ENCODE measurements at places on chromosomes 1 and 21.

GRCh38 chr1:20233394-20233793, 47.1 kb upstream of the PLA2G2C start:
- peak; percentile 45 for DNase-seq

DNA sequence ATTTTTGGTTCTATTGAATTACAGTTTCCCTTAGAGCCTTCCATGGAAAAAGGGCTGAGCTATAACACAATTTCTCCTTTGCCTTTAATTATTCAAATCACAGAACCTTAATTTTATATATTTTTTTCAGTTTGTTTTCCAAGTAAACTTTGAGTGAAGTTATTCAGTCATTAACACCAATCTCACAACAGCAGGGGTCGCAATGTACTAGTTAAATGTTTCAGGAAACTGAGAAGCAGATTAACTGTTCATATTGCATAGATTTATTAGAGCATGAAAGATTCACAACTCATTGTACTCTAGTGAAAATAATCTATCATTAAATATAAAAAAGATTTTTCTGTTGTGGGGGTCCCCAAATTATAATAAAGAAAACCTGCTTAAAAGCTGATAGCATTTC, 64.1 kb downstream of the KIFAP3 start:
- peak; percentile 84 for DNase-seq

- no peak for DNase-seq
These were observed 31.8 kb downstream of the PROK1 start for GRCh38 chr1:110482662-110483307.

- DNase-seq = no peak
These were observed 52.7 kb upstream of the CXADR start for GRCh38 chr21:17460094-17460493.

DNA sequence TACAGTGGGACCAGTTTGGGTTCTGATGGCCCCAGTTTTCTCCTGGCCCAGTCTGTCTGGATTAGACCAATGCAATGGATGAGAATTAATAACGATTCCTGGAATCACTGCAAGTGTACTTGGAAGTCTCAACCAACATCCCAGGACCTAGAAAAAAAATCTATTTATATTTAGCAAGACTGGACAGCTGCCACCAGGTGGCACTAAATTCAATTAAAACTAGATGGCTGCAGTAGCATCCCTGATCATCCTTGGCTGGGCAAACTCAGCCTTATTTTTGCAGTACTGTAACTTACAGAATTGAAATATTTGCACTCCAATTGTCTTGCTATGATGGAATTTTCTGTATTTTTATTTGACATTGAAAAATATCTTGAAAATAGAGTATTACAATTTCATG, 165.7 kb downstream of the NCAM2 start:
- peak; percentile 58 for DNase-seq

- peak; percentile 16 for DNase-seq
These were observed 32.1 kb upstream of the APOBEC4 start for GRCh38 chr1:183685112-183685713.

DNA sequence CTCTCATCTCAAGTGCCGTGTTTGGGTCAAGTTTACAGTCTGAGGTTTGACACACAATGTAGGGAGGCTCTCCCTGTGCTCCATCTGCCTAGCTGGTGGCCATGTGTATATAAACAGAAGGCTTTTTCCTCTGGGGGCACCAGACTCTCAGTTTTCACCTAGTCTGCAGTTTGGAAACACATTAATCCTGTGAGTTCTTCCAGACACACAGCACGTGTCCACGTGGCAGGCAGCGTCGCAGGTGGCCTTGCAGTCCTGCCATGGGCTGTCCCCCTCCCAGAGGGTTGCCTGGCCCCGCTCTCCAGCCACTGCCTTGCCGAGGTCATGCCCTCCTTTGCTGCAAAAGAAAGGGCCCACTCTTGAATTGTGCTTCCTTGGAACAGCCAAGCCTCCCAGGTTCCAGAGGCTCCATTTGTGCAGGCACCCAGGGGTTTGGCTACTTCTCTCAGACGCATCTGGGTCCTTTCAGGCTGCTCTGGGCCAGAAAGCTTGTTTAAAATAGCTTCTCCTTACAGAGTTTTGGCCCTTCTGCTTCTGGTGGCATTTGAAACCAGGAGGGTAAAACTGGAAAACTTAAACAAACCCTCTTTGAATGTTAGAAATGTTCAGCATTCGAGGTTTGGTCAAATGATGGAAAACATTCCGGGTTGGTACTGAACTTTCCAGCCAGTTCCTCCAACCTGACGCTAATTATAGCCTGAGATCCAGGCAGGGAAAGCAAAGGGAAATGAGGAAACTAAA, 4.4 kb upstream of the RUNX1 start:
- DNase-seq = no peak

DNA sequence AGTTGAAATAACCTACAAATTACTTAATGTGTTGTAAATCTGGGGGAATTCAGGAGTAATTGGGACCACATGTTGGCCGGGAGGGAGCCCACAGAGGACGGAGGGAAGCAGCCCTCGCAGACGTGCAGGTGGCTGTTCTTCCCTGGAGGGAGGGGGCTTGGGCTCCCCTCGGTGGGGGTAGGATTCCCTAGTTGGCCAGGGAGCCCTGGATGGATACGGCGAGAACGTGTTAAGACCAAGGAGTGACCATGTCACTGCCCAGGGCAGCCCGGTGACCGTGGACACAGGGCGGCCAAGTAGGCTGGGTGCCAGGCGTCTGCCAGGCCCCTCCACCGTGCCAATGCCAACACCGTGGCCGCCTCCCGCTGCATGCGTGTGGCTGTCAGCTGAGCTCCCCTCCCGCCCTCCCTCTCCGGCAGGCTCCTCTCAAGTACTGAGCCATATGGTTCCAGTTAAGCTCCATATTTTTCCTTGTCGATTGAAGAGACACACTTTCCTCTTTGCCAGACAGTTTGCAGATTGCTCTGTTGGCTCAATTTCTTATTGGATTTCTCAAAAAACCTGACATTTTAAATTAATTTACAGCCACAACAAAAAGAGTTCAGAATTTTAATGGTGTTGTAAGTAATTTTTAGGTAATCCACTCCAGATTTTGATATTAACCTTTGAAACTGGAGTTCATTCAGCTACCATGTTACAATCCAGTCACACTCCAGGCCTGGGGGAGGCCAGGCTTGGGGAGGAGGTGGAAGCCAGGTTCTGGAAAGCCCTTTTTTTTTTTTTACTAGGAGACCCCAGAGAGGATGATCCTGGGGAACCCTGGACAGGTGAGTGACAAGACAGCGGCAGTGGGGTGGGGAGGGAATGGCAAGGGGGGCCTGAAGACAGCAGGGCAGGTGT, 71.2 kb downstream of the CASZ1 start:
- DNase-seq = peak; percentile 29

DNA sequence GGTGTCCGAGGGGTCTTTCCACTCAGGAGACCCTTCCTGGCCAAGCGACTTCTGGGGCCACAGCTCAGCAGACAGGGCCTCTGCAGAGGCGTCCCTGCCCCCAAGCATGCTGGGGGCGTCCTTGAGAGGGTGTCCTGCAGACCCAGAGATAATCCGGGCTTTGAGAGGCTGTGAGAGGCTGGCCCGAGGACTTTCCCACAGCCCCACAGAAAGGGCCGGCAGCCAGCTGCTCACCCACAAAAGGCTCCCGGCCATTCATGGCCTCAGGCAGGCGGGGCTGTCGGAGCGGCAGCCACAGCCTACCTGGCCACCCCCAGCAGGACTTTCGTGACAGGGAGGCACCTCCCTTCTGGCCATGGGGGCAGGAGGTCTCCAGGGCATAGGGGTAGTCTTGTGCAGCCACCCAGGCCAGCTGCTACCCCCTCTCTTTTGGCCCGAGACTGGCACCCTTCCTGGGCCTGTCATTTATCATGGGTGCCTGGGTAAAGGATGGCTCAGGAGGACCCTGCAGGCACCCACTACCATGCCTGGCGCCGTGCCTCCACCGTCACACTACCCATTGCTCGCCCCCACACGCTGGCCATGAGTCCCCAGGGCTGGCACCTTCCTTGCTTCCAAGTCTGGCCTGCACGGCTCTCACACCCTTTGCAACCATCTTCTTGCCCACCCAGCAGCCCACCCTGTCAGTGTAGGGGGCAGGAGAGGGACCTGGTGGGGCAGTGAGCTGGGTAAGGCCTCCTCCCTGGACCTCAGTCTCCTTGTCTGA, 11.1 kb upstream of the TNFRSF14 start:
- DNase-seq = no peak

- DNase-seq = no peak
These were observed 38.3 kb downstream of the ELAPOR1 start for GRCh38 chr1:109152196-109152595.

- DNase-seq = peak; percentile 39
These were observed 60.0 kb upstream of the ROR1 start for GRCh38 chr1:63713627-63714481.

All from amniotic stem cell (primary cell).